Endothelial cell of umbilical vein (primary cell): ENCODE measurements at places on chromosomes 7 and 10. TPM values are rescaled to one million over a fixed set of nuclear protein-coding genes. Genes with fewer than 3 reads are reported as not detected.

DNA sequence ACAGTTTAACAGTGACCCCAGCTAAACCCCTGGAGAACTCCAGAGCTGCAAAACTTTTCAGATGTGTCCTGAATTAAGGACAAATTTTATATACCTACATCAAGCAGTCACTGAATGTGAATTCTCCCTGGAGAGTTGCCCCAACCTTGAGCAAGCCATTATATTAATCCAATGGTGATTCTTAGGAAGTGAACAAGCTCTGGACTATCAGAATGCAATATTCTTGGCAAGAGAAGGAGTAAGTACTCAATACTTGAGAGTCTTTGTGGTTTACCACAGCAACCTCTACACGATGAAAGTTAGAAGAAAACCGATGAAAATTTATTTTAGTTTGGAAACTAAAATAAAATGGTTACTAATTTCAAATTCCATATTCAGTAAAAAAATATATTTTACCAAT is 19.3 kb upstream of the ZNF365 start:
- no peak for DNase-seq

DNA sequence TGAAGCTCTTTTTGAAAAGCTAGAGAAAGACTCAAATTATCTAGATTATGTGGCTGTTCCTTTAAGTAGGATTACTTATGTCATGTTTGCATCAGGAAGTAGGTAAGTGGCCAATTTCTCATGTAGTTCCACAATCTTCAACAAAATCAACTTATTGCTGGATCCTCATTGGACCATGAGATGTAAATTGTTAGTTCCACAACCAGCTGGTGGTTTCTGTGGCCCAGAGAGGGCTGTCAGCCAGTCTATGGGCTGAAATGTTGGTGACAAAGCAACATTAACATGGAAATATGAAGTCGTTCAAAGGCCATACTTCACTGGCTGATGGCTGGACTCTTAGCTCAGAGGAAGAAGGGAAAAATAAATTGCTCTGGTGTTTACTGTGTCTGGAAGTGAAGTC is 157.9 kb downstream of the PLXDC2 start:
- no peak for DNase-seq

DNA sequence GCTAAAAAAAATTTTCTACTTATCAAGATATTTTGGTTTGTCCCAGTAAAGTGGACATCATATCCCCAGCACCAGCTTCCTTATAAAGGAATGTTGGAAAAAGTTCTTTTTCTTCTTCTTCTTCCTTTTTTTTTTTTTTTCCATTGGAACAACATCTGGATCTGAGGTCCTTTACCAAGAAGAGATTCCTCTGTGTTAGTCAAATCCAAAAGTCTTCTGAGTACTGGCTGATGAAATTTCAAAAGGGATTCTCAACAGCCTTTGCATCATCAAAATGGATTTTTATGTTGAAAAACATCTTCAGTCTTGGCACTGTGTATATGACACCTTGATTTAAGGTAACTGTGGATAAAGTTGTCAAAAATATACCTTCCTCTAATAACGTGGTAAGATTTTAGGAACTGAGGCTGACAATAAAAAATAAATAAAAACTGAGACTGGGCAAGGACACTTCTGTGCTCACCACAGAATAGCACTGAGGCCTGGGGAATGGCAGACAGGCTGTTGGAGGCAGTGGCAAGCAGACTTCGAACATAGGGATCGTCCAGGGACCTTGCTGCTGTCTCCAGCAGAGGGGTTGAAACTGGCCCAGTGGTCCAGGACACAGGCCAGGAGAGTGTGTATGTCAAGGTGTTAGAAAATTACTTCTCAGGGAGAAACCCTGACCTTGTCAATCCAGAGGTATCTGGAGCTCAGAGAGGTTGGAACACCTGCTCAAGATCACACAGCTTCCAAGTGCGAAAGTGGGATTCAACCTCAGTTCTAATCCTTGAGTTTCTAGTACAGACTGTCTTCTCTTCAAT is 130.4 kb downstream of the PTPN20 start:
- no peak for DNase-seq

- no peak for DNase-seq
These were observed 272.9 kb downstream of the TRIL start for GRCh38 chr7:28685242-28685643.

DNA sequence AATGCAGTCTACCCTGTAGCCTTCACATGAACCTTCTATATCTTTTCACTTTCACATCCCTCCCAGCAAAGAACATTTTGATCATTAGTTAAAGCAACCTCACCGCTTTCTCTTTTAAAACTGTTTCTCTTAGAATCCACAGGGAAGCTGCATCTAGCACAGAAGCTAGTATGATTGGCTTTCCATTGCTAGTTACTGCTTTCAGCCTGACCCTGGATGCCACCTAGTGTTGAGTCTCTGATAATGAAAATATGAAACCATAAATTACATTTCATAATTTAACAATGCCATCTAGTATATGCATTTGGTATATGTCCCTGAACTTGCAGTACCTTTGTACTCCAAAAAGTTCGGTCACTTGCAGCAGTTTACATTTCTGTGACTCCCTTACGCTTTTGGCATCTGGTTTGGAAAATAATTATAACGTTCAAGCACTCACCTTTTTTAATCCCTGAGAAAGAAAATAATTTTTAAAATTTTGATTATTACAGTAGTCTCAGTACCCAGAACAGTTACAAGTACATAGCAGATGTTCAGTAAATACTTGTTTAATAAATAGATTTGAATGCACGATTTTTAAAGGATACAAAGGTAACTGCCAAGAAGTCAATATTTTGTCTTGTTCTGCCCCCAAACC is 22.7 kb downstream of the CISD1 start:
- peak; percentile 72 for DNase-seq

- DNase-seq = no peak
These were observed 76.8 kb downstream of the PTN start for GRCh38 chr7:137266764-137267163.

DNA sequence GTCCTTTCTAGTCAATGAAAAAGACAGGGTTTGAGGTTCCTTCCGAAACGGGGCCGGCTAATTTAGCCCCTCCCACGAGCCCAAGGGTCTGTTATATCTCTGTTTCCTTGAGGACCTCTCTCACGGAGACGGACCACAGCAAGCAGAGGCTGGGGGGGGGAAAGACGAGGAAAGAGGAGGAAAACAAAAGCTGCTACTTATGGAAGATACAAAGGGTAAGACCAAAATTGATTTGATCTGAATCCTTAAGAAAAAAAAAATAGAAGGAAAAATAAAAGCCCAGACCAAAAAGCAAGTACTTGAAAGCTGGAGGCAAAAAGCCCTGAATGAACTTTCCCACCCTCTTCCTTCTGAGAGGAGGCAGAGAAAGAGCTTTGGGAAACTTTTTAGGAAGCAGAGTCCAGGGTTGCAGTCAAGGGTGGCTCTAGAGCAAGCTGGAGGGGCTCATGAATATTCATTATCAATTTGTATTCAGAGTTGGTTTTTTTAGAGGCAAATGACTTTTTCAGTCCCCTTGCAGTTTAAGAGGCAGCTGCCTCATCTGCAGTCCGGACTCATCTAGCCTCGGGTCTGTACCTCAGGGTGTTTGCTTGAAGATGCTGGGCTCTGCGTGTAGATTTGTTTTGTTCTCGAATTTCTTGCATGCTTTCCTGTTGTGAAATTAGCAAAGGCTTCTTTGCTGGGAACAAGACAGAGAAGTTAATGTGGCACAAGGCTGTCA is at the start of gene ENTPD1:
TSS of gene ENTPD1 (plus strand) at position 123 of the 721 bp plus-strand sequence. CDS start at position 200, 77 bp downstream.
- DNase-seq = peak; percentile 66

Gene IFIT1
- total RNA-seq = 0.39 and 0.75 TPM in 2 replicates

Gene ADAMTS14
- not detected in 2 replicates for total RNA-seq

Gene HOXA2
- total RNA-seq = 2.2 and 2.3 TPM in 2 replicates

Gene ACHE
- total RNA-seq = 0.18 TPM in 2 replicates

Gene TBRG4
- 56.7 and 63.4 TPM in 2 replicates for total RNA-seq
